ENCODE measurements at places on chromosomes 5 and 9.

GRCh38 chr5:7473668-7474215 is 77.8 kb downstream of the ADCY2 start:
- H3K4me1 ChIP-seq = no peaks in the 10 kb centered on the region
- no peak for DNase-seq
- H3K27ac ChIP-seq = no peak overlapping the region
- H3K4me3 ChIP-seq = no peak overlapping the region

GRCh38 chr9:91403665-91404543 is 19.7 kb downstream of the NFIL3 start:
- no peak overlapping the region for H3K4me3 ChIP-seq
- no peaks in the 10 kb centered on the region for H3K4me1 ChIP-seq
- no peaks in the 10 kb centered on the region for H3K27me3 ChIP-seq
- DNase-seq = no peak

- H3K27ac ChIP-seq = peak overlapping the region; percentile 54
- peaks cover 3% of the 10 kb centered on the region for H3K27me3 ChIP-seq
- peaks cover 17% of the 10 kb centered on the region for H3K4me1 ChIP-seq
- peak overlapping the region; percentile 91 for H3K4me3 ChIP-seq
Observed at GRCh38 chr9:36037549-36038122, 923 bp downstream of the RECK start.

GRCh38 chr5:23318166-23318565 is 189.2 kb upstream of the PRDM9 start:
- no peak overlapping the region for H3K4me3 ChIP-seq
- H3K4me1 ChIP-seq = no peaks in the 10 kb centered on the region
- no peak for DNase-seq
- H3K27me3 ChIP-seq = no peaks in the 10 kb centered on the region
- no peaks in the 10 kb centered on the region for H3K36me3 ChIP-seq

DNA sequence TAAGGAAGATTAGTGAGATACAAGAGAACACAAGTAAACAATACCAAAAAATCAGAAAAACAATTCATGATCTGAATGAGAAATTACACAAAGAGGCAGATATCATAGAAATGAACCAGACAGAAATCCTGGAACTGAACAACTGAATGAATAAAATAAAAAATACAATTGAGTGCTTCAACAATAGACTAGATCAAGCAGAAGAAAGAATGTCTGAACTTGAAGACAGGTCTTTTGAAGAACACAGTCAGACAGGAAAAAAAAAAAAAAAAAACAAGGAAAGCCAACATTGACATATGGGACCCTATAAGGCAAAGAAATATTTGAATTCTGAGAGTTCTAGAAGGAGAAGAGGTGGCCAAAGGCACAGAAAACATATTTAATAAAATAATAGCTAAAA is 115.2 kb downstream of the ZDHHC21 start:
- H3K4me3 ChIP-seq = no peak overlapping the region
- H3K4me1 ChIP-seq = no peaks in the 10 kb centered on the region
- no peaks in the 10 kb centered on the region for H3K27me3 ChIP-seq
- no peak overlapping the region for H3K27ac ChIP-seq

GRCh38 chr5:124660229-124661093 is 86.0 kb downstream of the ZNF608 start:
- H3K4me1 ChIP-seq = peaks cover 65% of the 10 kb centered on the region
- H3K36me3 ChIP-seq = no peaks in the 10 kb centered on the region
- H3K27ac ChIP-seq = peak overlapping the region; percentile 88
- DNase-seq = no peak

DNA sequence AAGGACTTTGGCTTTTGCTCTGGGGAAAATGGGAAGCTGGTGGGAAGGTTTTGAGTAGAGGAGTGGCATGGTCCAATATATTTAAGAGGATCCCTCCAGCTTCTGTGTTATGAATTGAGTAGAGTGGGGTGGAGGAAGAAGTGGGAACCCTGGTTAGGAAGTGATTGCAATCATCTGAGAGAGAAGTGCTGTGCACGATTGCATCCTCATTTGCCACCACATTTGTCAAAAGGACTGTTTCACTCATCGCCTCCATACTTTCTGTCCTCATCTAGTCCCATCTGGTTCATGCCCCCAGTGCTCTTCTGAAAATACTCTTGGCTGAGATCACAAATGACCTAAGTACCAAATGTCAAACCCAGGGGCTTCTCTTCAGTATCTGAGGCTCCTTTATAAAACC is 192.1 kb downstream of the RAB3C start:
- no peak overlapping the region for H3K4me3 ChIP-seq
- H3K4me1 ChIP-seq = peaks cover 10% of the 10 kb centered on the region
- H3K36me3 ChIP-seq = no peaks in the 10 kb centered on the region

DNA sequence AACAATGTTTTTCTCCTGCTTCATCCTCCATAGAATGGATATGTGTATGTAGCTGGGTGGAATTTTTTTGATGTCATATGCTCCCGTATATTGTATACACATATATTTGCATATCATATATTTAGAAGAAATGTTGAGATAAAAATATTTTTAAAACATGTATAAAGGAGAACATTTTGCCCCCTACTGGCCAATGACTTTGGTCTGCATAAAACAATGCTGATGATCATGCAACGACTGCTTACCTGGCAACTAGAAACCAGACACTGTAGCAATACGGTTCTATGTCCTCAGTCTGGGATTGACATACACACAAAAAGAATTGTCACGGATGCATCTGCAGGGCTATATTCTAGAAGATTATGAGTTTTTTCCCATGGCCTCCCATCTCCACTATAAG is 503.6 kb downstream of the ELAVL2 start:
- H3K27ac ChIP-seq = no peak overlapping the region
- H3K36me3 ChIP-seq = no peaks in the 10 kb centered on the region
- no peak overlapping the region for H3K4me3 ChIP-seq
- no peaks in the 10 kb centered on the region for H3K4me1 ChIP-seq
- DNase-seq = no peak
- H3K27me3 ChIP-seq = no peaks in the 10 kb centered on the region

GRCh38 chr9:1875921-1876448 is 139.2 kb upstream of the SMARCA2 start:
- no peak overlapping the region for H3K4me3 ChIP-seq
- no peaks in the 10 kb centered on the region for H3K4me1 ChIP-seq
- DNase-seq = no peak

DNA sequence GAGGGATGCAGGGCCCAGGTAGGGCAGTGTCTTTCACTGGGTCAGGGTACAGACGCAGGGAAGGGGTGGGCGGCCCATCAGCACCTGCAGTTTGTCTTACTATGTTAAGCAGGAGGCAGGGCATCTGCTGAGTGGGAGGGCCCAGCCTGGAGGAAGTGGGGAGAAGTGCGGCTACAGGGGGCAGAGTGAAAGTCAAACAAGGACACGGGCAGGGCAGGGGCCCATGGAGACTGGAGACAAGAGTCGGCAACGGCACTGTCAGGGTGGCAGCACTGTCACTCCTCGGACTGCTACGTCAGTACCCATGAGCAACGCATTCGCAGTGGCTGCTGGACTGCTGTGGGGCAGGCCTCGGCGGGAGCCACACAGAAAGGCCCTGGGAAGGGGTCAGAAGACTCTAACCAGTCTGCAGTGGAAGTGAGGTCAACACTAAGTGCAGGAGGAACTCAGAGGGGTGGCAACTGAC is 19.7 kb downstream of the CAMSAP1 start:
- H3K27me3 ChIP-seq = no peaks in the 10 kb centered on the region
- no peak for DNase-seq
- H3K36me3 ChIP-seq = peaks cover 8% of the 10 kb centered on the region
- peak overlapping the region; percentile 55 for H3K27ac ChIP-seq
- H3K4me1 ChIP-seq = peaks cover 76% of the 10 kb centered on the region
- H3K4me3 ChIP-seq = peak overlapping the region; percentile 46

Measured in type B pancreatic cell (in vitro differentiated cells).